ENCODE measurements at places on chromosomes 5 and 9.

DNA sequence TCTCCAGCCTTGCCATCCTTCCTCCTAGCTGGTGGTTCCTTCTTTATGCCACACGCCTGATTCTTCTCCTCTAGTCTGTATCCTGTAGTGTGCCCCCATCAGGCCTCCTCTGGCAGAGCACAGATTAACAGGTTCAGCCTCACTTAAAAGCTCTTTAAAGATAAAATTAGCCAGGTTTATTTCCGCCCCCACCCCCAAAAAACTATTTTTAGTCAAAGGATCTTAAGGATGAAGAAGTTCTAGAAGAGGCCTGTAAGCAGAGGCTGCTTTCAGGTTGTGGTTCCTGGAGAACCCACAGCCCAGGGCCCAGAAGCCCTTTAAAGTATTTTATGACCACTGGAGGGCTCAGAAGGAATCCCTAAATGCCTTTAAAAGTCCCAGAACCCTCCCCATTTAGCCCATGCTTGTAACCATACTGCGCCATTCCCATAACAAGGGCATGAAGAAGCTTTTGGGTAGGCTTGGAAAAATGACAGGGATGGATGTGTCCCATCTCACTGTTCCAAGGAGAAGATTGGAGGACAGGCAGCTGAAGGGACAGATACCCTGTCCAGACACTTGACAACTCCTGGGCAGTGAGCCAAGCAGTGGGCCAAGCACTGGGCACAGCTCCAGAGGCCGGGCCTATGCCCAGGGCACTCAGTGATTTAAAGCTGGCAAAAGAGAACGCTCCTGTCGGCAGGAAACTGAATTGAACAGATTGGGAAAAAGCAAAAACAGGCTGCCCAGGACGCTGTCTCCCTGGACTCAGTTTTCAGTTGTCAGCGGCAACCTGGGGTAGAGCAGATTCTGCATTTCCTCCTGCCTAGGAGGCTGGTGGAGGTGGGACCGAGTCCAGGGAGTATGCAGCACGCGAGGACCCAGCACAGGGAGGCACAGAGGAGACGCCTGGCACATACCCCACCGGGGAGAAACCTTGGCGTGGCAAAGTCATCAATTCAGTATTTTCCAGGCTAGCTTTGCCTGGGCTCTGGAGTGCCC, 106.3 kb upstream of the SSBP2 start:
- DNase-seq, result peak; percentile 88

DNA sequence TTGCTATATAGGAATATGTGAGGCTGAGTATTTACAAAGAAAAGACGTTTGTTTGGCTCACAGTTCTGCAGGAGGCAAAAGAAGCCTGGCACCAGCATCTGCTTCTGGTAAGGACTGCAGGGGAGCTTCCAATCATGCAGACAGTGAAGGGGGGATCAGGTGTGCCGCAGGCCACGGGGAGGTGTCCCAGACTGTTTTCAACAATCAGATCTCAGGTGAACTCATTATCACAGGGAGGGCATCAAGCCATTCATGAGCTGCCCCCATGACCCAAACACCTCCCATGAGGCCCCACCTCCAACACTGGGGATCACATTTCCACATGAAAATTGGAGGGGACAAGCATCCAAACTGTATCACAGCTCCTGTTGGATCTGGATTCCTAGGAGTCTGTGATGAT, 30.4 kb upstream of the TRIM14 start:
- no peak for DNase-seq

DNA sequence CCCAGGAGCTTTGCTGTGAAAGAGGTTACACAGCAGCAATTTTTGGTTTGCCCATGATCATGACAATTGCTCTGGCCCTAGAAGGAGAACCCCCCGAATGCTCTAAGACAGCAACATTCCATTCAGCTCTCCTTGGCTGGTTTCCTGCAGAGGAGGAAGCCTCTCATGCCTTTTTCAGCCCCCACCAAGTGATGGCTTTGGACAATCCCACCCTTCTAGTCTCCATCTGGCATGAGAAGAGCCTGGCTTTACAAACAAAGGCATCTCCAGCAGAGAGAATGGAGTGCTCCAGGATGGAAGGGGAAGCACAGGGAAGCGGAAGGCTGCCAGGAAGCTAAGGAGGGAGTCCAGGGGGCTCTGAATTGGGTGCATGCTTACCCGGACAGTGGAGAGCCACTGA, 98.4 kb downstream of the CRB2 start:
- DNase-seq, result no peak

DNA sequence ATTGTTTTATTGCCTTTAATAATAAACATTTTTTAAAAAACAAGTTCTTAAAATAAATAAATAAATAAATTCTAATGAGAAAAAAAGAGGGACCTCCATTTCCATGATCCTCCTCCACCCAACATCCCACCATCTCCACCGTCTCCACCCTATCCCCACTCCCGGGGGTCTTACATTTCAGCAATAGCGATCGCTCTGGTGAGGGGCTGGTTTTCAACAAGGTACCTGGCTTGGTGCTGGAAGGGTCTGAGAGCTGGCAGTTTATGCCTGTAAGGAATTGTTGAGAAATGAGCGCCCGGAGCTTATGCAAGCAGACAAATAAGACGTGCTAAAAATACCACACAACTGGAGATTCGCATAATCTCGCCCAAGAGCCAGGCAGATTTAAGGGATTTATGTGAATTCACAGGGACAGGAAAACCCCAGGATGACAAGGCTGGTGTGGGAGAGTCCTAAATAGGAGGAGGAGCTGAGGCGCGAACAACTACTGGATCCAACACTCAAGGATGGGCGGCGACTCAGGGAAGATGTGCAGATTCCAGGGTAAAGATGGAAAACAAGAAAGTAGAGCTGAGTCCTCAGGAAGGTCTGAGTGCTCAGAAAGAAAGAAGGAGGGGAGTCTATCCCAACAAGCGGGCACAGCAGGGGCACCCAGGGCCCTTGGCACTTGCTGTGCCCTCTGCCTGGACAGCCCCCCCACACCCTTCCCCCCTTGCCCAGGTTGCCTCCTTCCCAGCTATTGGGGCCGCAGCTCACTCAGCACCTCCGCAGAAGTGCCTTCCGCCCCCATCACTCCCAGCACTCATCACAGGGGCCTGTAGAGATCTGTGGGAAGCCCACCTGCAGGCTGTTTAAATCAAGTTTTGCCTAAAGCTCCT, 27.0 kb downstream of the TRIM14 start:
- no peak for DNase-seq

- no peak for DNase-seq
Measured at GRCh38 chr5:131481569-131481968, 153.5 kb downstream of the RAPGEF6 start.

GRCh38 chr5:38162625-38163024, 95.7 kb upstream of the EGFLAM start:
- DNase-seq, result no peak

GRCh38 chr5:14057289-14057688, 85.9 kb upstream of the TRIO start:
- no peak for DNase-seq

DNA sequence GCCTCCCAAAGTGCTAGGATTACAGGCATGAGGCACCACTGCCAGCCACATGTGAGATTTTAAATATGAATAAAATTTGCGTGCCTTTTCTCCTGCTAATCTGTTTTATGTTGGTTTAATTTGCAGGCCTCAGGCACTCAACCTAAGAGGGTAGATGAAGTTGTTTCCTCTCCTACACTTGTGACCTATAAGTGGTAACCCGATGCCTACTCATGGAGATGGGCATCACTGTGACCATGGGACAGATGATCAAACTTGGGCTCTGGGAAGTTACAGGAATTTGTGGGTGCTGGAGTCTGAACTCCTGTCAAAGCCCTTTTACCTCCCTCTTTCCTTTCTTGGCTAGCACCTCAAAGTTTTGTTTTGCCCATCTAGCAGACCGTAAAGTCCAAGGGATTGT, 1.1 kb downstream of the SLC28A3 start:
- no peak for DNase-seq

GRCh38 chr5:137122075-137122474, 377.1 kb downstream of the SPOCK1 start:
- DNase-seq, result no peak

GRCh38 chr5:149776361-149777305, 46.5 kb downstream of the PPARGC1B start:
- no peak for DNase-seq

- DNase-seq, result peak; percentile 34
Measured at GRCh38 chr5:168291964-168292785, 730 bp downstream of the WWC1 start.
